ENCODE measurements at places on chromosomes 6 and 20.
A peak's percentile ranks its signal among the peaks of the same experiment; 100 is the strongest.

GRCh38 chr20:35461620-35462019 lies 6.2 kb downstream of the CEP250 start:
- DNase-seq = no peak

DNA sequence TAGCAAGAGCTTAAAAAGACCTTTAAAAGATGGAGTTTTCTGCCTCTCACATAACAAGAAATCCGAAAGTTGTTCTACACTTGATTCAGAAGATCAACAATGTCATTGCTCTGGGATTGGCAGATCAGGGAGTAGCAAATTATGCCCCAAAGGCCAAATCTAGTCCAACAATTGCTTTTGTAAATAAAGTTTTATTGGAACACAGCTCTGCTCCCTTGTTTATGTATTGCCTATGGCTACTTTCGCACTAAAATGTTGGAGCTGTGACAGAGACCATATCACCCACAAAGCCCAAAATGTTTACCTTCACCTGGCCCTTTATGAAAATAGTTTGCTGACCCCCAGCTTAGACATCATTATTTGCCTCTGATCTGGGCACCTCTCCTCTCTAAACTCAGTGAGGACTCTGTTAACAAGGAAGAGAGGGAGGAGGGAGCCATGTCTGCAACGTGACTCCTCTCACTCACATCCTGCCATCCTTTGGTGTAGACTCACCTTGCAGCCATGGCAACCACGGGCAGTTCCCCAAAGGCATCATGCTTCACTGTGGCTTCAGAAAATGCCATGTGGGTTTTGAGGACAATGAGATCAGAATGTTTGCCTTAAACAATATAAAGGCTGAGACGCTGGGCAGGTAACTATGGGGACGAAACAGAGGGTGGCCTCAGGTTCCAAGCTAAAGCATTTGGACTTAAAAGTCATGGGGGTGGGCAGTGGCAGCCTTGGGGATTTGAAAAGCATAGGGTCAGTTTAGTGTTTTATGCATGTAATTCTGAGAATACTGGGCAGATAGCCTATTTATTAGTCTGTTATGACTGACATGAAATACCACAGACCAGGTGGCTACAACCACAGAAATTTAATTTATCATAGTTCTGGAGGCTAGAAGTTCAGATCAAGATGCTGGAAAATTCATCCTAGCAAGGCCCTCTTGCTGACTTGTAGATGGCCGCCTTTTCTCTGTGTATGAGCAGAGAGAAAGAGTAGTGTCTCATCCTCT lies 149.7 kb upstream of the TNFAIP3 start:
- DNase-seq = peak; percentile 74

- DNase-seq = no peak
Measured at GRCh38 chr6:143187238-143187923, 126.7 kb downstream of the AIG1 start.

DNA sequence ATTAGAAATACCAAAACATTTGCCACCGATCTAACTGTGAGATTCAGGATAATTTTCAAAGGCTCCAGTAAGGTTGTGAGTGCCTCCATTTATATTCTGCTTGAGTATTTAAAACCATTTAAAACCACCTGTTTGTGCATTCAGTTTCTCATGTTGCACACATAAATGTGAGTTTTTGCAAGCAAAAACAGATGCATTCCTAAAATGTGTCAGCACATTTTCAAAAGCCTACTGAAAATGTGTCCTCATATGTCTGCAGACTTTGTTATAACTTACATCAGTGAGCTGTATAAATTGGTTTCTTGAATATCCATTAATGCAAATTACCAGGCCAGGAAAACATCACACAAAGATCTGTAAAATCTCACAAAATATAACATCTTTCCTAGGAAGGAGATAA lies 676.6 kb upstream of the EPHA7 start:
- no peak for DNase-seq

DNA sequence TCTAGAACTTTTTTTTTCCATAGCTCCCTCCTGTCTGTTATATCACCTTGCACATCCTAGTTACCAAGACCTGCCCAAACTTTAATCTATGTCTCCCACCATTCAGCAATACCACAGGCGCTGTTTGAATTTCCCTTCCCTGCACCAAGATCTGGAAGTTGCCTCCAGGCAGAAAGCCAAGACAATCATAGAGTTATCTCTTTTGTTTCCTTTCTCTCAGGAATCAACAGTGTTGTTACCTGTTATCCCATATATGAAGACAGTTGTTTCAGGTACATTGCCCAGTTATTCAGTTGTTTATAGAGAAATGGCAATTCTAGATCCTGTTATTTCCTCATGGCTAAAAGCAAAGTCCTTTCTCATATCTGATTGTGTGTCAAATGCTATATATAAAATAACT lies 63.2 kb downstream of the PDSS2 start:
- DNase-seq = no peak

DNA sequence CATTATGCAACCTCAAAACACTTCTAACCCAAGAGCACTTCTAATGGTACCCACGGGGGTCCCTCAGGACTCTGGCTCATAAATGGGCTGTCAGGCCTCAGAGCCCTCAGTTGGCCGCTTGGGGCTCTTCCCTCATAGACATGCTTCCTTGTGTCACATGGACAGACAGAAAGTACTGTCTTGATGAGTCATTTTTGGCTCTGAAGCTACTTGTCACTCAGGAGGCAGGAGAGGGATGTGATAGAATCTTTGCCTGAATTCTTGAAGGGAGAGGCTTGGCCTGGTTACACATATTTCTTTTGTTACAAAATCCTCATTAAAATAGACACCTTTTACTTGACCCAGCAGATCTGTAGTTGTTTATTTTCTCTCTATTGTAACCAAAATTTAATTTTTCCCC lies 15.1 kb upstream of the EDN1 start:
- DNase-seq = no peak

DNA sequence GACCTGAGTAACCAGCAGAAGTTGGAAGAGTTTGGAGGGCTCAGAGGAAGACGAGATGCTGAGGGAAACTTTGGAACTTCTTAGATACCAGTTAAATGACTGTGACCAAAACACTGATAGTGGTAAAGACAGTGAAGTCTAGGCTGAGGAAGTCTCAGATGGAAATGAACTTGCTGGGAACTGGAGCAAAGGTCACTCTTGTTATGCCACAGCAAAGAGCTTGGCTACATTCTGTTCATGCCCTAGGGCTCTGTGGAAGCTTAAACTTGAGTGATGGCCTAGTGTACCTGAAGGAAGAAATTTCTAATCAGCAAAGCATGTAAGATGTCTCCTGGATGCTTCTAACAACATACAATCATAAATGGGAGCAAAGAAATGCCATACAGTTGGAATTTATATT lies 24.7 kb downstream of the WDR27 start:
- no peak for DNase-seq

DNA sequence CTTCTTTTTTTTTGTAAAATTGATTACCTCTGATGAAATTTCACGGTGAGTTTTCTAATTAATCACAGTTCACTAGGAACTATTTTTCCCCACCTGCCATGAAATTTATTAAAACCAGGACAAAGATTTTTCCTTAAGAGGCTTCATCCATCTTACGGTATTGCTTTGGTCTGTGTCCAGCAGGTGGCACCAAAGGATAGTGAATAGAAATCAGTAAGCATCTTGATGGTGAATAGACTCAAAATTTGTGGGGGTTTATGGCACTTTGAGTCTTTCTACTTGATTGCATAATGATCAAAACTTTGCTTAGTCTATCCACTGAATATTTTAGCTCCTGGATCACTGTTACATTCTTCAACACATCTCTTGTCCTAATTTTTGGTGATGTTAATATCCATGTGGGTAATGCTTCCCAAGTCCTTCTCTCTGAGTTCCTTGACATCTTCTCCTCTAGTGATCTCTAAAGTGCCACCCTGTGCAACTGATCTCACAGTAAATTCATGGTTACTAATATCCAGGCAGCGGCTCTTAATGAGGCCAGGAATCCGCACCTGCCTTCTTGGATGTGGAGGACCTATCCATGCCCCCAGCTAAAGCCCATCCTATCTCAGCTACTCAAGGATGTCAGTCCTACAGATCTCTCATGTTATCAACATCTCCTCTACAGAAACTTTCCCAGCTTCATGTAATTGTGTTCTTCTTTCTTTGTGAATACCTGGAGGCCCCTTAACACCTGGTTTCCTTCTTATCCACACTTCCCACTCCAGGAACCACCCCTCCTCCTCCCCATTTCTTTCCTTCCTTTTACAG lies 54.5 kb downstream of the STMND1 start:
- DNase-seq = peak; percentile 14

DNA sequence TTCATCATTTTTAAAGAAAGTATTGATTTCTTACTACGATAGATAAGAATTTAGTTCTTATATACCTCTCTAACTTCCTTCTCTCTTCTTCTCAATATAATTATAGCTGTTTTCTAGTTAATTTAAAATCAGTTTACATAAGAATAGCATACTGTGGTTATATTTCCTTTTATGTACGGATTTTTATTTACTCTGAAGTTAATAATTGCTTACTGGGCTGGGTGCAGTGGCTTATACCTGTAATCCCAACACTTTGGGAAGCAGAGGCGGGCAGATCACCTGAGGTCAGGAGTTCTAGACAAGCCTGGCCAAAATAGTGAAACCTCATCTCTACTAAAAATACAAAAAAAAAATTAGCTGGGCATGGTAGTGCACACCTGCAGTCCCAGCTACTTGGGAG lies 9.7 kb downstream of the ACSS2 start:
- no peak for DNase-seq

GRCh38 chr6:9646342-9647070 lies 768.4 kb downstream of the TFAP2A start:
- no peak for DNase-seq

GRCh38 chr6:5676701-5677100 lies 330.0 kb downstream of the NRN1 start:
- DNase-seq = no peak

GRCh38 chr6:156686301-156686994 lies 90.7 kb upstream of the ARID1B start:
- DNase-seq = peak; percentile 32

DNA sequence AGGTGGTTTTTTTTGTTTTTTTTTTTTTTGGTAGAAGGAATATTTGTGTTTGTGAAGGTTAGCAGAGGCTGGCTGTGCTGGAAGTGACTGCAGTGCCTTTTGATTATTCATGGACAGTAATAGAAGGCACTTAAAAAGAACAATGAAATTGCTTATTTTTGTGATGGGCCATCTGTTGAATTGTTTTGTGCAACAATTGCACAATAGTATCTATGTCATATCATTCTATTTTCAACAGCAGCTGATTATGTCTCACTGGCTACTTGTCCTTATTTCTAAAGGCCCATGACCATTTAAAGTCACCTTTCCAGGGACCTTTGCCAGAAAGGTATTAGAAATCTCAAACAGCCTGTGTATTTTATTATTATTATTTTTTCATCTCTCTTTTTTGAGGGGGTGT lies 70.6 kb downstream of the AFG1L start:
- DNase-seq = no peak

DNA sequence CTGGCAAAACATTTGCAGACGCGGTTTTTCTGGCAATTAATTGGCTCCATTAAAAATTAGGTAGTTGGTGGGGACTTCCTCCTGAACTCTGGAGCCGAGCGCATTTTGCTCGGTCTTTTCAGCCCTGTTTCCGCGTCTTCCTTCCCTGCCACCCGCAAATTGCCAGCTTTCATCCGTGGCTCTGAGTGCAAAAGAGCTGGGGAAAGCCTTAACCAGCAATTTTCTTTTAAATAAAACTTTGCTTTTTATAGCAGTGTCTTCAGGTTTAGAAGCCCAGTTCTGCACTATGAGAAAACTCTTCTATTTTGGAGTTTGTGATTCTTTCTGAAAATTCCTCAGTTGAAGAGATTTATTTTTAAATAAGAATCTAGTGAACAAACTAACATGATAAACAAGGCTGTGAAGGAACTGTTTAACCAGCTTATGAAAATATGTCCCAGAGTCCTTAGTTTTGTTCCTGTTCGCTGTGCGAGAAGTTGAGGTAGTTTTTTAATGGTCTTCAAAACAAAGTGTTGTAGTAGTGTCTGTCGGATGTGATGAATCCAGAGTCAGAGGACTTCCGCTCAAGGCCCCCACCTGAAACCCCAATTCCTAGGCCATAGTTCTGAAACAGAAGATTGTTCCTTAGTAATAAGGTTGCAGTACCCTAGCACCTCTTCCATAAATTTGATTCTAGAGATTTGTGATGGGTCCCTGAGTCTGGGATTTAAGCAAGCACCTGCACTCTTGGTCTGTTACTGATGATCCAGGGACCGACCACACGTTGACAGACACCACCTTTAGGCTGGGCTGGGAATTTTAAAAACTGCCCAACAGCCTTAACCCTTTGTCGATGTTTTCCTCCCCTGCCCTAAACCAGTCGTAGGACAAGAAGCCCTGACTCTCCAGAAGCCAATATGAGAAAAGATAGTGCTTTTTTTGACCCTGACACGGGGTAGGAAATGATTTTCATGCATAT lies 950 bp downstream of the KCTD20 start:
- DNase-seq = no peak

Data from stimulated activated naive CD4-positive, alpha-beta T cell treated with Interleukin-2 at 50 U/mL for 16 hours (primary cell).